ENCODE measurements at places on chromosomes 4 and X.

- DNase-seq: no peak
Observed at GRCh38 chrX:17913801-17914200, 52.7 kb upstream of the RAI2 start.

DNA sequence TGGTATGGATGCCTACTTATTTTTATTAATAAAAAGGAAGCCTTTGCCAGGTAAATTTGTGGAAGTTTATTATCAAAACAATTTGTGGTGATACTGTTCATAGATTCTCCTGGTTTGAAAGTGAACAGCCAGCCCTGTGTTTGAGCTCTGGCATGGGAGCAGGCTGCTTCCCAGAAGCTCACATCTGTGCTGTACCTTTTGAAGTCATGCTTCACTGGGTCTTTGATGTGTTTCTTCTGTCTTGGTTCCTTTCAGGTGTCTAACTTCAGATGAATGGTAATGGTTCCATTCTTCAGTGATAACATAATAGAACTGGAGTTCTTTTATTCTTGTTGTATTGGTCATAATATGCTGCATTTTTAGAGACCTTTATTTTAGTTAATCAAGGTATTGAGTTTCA is 85.5 kb downstream of the BMPR1B start:
- DNase-seq: no peak

DNA sequence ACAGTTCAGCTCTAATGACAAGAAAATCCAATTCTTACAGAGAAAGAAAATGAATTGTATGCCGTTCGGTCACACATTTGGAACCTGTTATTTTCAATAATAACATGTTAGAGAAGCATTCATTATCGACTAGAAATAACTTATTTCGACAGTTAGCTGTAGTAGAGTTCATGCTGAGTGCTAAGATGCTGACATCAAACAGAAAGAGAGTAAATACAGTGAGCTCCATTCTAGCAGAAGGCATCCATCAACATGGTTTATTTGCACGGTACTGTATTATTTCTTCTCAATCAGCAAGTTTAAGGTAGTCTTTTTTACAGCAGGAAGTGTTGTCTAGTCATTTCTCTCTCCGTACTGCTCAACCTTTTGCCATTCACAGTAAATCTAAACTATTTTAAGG is 732.1 kb downstream of the STIM2 start:
- DNase-seq: no peak

GRCh38 chr4:107740381-107740780 is 20.3 kb upstream of the PAPSS1 start:
- DNase-seq: no peak

- no peak for DNase-seq
Observed at GRCh38 chr4:65340382-65341109, 329.7 kb downstream of the EPHA5 start.

DNA sequence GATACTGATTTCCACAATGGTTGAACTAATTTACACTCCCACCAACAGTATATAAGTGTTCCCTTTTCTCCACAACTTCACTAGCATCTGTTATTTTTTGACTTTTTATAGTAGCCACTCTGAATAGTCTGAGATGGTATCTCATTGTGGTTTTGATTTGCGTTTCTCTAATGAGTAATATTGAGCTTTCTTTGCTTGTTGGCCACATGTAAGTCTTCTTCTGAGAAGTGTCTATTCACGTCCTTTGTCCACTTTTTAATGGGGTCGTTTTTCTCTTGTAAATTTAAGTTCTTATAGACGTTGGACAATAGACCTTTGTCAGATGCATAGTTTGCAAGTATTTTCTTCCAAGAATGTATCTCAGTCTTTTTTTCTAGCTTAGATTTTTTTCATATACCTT is 10.0 kb downstream of the FBXW7 start:
- DNase-seq: no peak

DNA sequence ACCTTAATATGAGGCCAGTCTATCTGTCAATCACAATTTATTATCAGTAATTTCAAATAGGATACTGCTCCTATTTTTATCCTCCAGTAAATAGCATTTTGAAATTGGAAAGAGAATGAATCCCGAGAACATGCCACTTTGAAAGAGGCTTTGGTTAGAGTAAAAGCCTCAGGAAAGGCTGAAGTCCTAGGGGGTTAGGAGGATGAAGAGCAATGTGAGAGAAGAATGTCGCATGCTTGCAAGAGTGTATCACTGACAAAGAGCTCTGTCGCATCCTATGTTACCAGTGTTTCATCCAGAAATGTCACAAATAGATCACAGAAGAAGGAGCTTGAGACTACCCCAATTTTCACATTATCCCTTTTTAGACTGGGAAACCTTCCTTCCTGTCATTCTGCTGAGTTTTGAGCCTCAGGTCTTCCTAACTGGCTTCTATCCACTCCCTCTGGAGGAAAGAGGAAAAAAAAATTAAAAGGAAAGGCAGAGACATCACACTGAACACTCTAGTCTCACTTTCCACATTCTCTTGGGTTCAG is 39.8 kb downstream of the GPM6A start:
- DNase-seq: no peak

DNA sequence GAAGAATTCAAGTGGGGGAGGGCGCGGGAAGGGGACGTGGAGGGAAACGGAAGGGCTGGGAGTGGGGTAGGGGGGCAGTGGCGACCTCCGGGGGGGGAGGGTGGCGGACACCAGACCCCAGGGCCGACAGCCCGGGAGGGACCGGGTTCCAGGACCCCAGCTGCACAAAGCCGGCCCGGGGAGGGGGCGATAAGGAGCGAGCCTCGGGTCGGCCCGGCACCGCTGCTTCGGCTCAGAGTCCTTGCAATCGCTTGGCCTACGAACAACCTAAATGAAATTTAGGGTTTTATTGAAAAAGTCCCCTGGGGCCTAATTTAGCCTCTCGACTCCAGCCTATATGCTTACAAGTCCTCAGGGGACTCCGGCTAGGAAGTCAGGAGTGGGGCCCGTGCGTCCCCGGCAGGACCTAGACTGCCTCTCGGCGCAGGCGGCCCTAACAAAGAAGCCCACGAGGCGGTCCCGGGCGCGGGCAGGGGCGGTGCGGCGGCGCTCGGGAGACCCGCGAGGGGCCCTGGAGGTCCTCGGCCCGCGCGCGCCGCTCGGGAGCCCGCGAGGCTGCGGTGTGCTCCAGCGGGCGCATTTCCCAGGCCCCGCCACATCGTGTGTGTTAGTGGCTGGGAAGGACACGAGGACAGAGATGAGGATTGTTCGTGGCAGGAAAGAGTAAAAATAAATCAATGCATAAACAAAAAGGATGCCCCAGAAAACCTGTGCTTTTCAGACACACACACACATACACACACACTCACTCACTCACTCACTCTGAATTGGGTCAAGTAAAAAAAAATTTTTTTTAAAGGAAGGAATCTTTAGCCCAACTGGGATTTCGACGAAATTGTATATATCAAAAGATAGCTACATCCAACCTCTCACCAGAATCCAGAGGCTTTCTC is 70.0 kb downstream of the MGST2 start:
- DNase-seq: no peak

GRCh38 chr4:115973768-115974167 is 860.3 kb upstream of the NDST4 start:
- DNase-seq: no peak

GRCh38 chrX:149541521-149542047 is 772 bp downstream of the EOLA1 start:
- DNase-seq: no peak

DNA sequence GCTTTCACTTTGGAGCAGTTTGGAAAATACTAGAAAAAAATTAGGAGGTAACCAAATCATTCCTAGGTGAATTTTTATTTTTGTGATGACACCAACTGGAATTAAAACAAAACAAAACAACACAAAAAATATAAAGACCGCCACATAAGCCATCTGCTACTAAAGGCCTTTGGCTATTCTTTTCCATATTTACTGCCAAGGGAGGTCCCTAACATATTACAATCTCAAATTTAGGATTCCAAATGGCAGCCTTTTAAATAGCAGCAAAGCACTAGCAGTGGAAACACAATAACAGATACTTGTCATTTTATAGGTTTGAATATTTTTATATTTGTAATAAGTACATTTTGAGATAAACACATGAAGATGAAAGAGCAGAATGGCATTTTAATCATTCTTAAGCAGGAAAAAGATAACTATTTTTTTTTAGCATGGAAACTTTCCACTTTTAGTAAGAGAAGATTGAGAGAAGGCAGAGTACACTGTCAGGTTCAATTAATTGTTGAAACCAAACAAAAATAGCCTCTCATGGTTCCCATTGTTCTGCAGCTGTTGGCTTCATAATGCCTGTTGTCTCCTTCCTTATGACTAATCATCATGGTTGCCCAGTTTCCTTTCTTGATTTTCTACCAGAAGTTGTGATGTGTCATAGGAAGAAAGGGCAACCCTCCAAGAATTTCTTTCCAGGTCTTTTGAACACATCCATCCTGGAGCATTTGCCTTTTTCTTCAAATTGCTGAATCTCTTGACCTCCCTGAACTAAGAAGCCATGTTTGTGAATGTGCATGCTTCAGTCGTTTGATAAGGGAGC is 219.0 kb upstream of the EMCN start:
- no peak for DNase-seq

- no peak for DNase-seq
Observed at GRCh38 chrX:19707246-19707871, 180.0 kb downstream of the SH3KBP1 start.

GRCh38 chr4:102163404-102164140 is 181.7 kb downstream of the SLC39A8 start:
- no peak for DNase-seq

GRCh38 chrX:151776181-151776731 is 41.7 kb downstream of the CNGA2 start:
- no peak for DNase-seq

DNA sequence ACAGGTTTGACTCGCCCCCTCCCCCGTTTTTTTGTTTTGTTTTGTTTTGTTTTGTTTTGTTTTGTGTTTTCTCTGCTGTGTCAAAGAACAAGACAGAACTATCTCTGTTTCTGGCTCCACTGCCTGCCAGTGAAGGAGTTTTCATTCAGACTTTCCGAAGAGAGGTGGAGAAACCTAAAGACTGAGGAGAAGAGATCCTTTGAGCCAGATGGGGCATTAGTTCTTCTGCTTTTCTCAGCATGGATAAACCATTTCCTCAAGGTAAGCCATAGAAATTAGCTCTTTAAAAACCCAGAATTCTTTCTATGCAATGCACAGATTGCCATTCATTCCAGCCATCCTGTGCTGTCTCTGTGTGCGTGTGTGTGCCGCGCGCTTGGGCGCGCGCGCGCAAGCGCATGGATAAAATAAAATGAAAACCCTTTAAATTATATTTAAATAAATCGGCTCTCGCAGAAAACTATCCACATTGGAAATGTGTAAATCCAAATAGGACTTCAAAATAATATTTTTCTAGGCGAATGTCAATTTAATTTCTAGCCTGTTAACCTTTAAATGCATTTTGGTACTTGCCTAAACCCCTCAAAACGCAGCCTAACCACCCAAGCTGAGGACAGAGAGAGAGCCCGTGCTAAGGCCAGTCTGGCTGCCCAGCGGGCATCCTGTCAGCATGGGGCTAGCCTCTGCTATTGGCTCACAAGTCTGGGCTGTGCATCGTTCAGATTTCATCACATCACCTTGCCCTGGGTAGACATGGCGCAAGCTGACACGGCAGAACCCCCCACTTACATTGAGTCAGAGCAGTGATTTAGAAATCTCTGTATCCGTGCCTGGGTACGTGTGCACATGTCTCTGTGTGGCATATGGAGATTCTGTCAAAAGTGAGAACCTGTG is 113.0 kb upstream of the VAMP7 start:
- peak; percentile 9 for DNase-seq

- no peak for DNase-seq
Observed at GRCh38 chrX:8607326-8607725, 124.6 kb downstream of the ANOS1 start.

GRCh38 chr4:118327554-118328241 is 25.1 kb downstream of the PRSS12 start:
- no peak for DNase-seq

All from activated CD4-positive, alpha-beta memory T cell treated with anti-CD3 and anti-CD28 coated beads for 36 hours (primary cell).